ENCODE measurements at places on chromosomes 13 and 19. TPM values are rescaled to one million over a fixed set of nuclear protein-coding genes. Genes with fewer than 3 reads are reported as not detected.

AMER2 gene
- 1.5 TPM for total RNA-seq

DNA sequence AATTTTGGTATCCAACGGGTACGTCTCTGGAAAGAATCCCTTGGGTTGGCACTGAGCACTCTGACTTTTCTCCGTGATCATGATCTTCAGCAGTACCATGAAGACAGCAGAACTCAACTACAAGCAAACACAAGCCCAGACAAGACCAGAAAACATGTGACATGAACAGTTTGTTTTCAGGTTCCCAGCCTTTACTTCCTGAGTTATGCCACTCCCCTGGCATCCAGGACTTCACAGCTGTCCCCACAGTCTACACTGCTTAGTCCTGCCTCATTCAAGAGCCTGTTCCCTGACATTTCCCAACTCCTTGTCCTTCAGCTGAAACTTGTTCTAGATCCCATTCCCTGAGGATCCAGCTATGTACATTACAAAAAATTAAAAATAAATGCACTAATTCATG, 4.9 kb upstream of the N4BP2L1 start:
- H3K36me3 ChIP-seq = peaks cover 4% of the 10 kb centered on the region
- peaks cover 15% of the 10 kb centered on the region for H3K4me1 ChIP-seq
- peak overlapping the region; percentile 45 for H3K27ac ChIP-seq
- DNase-seq = no peak

- H3K27ac ChIP-seq = no peak overlapping the region
- H3K4me1 ChIP-seq = no peaks in the 10 kb centered on the region
- H3K36me3 ChIP-seq = no peaks in the 10 kb centered on the region
Measured at GRCh38 chr13:30429721-30430694, 7.7 kb downstream of the UBE2L5 start.

DNA sequence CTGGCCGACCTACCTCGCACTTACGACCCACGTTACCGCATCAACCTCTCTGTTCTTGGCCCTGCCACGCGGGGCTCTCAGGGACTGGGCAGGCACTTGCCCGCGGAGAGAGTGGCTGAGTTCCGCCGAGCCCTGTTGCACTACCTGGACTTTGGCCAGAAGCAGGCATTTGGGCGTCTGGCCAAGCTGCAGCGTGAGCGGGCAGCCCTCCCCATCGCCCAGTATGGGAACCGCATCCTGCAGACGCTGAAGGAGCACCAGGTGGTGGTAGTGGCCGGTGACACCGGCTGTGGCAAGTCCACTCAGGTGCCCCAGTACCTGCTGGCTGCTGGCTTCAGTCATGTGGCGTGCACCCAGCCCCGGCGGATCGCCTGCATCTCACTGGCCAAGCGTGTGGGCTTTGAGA, 4.2 kb downstream of the DHX34 start:
- H3K27ac ChIP-seq = no peak overlapping the region
- H3K36me3 ChIP-seq = peaks cover 20% of the 10 kb centered on the region
- peaks cover 4% of the 10 kb centered on the region for H3K27me3 ChIP-seq

SRRM5 gene
- total RNA-seq = 0.26 TPM

DNA sequence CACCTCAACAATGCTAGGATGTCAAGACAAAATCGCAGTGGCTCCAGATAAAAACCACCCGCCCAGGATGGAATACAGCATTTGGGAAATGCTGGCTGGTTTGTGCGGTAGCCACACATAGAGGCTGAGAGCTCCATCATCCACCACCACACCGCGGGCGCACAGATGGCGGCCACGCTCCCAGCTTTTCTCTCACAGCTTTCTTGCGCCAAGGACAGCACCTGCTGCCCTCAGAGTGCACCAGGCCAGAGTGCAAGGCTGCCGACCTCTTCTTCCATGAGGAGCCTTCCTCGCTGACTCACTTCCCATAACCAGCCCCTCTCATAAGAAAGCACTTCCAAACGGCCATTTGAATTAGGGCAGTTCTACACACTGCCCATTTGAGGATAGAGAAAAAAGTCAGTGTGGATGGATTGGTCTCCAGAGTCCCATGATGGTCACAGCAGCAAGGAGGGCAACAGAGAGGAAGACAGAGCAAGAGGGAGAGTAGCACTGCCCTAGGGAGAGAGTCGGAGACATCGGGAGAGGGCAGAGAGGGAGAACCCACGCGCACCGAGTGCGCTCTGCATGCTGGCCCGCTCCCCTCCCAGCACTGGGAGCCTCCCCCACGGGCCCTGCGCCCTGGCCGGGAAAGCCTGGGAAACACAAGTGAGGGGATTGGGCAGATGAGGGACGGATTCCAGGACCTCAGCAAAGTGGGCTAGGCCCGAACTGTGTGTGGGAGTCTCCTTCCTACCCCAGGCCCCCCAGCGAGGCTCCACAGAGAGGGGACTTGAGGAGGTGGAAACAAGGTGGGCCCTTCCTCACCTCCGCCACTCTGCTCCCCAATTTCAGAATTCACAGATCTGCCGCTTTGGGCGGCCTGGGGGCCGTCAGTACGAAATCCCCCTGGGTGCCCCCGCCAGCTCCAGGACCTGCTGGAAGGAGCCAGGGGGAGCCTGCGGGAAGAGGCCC, 156.9 kb downstream of the USP12 start:
- no peak for DNase-seq
- H3K27me3 ChIP-seq = no peaks in the 10 kb centered on the region
- H3K36me3 ChIP-seq = no peaks in the 10 kb centered on the region

ALOX5AP gene
- 1.9 TPM for total RNA-seq

GRCh38 chr19:19539698-19540063, 1.6 kb downstream of the CILP2 start:
- peaks cover 18% of the 10 kb centered on the region for H3K27me3 ChIP-seq
- H3K36me3 ChIP-seq = peaks cover 9% of the 10 kb centered on the region
- H3K27ac ChIP-seq = no peak overlapping the region

DNA sequence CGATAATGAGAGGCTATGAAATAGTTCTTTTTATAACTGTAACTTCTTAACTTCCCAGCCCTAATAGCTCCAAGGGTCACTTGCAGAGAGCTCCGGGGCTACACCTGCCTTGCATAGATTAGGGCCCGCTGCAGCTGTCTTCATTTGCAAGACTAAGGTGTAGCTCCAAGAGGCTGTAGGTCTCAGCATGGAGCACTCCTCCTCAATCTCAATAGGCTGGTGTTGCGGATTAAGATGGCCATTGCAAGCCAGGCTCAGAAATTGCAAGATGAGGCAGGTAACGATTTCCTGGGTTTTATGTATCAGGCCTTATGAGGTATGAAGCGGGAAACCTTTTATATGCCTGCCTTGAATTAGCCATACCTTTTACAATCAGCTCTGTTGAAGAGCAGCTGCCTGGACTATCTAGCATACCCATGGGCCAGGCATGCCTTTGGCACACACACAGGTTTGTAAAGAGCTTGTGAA, 185.7 kb downstream of the TM9SF2 start:
- peaks cover 4% of the 10 kb centered on the region for H3K27me3 ChIP-seq
- DNase-seq = peak; percentile 10
- H3K27ac ChIP-seq = peak overlapping the region; percentile 80
- peaks cover 37% of the 10 kb centered on the region for H3K4me1 ChIP-seq
- no peak overlapping the region for H3K4me3 ChIP-seq
- no peaks in the 10 kb centered on the region for H3K36me3 ChIP-seq

- no peaks in the 10 kb centered on the region for H3K27me3 ChIP-seq
- no peak for DNase-seq
- H3K4me3 ChIP-seq = no peak overlapping the region
- H3K36me3 ChIP-seq = peaks cover 9% of the 10 kb centered on the region
Measured at GRCh38 chr19:19043881-19044280, 10.5 kb downstream of the ARMC6 start.

DNA sequence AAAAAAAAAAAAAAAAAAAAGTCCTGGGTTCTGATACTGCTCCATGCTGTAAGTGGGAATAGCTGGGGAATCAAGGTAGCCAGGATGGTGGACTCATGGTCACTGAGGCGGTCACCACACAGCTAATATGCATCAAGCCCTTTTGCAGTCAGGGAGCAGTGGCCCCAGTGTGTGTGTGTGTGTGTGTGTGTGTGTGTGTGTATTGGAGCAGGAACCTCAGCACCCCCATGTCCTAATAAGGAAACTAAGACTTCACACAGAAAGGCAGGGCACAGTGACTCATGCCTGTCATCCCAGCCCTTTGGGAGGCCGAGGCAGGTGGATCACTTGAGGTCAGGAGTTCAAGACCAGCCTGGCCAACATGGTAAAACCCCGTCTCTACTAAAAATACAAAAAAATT, 12.0 kb downstream of the B3GNT3 start:
- H3K27me3 ChIP-seq = peaks cover 6% of the 10 kb centered on the region
- H3K4me3 ChIP-seq = no peak overlapping the region
- DNase-seq = no peak
- no peaks in the 10 kb centered on the region for H3K4me1 ChIP-seq
- H3K36me3 ChIP-seq = no peaks in the 10 kb centered on the region

DNA sequence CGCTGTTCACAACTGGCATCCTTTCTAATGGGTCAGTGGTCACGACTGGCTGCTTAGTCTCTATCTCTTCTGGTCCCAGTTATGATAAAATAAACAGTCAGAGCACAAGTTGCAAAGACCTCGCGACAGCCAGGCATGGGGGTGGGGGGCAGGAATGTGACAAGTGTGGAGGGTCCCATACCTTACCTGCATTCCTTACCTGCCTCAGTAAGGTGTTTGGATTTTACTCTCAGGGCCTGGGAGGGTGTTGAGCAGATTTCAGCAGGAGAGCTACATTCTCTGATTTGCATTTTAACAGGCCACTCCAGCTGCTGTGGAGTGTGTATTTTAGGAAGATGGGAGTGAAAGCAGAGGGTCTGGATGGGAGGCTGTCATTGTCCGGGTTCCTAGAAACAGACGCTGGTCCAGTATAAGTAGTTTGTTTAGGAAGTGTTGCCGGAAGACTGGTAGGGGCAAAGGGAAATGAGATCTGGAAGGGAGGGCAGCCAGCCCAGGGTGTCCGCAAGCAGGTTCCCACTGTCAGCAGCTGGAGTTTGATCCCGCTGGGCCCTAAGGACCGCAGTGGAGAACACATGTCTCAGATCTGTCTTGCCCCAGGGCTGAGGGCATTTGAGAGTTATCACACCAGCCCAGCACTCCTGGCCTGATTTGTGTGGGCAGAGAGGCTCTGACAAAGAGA, 920.0 kb downstream of the UQCRFS1 start:
- peaks cover 9% of the 10 kb centered on the region for H3K27me3 ChIP-seq
- peak overlapping the region; percentile 23 for H3K27ac ChIP-seq
- DNase-seq = peak; percentile 17
- H3K4me3 ChIP-seq = no peak overlapping the region
- H3K4me1 ChIP-seq = peaks cover 10% of the 10 kb centered on the region
- H3K36me3 ChIP-seq = no peaks in the 10 kb centered on the region

ZBTB32 gene
- total RNA-seq = not detected

GRCh38 chr13:110306960-110307766, at the start of the genes COL4A1 and COL4A2:
Gene COL4A1, minus strand, starts transcription at chr13:110307157. Its CDS starts 130 bp downstream, at chr13:110307027.
Gene COL4A2, plus strand, starts transcription at chr13:110307284. Its CDS starts 620 bp downstream, at chr13:110307904.
- peaks cover 75% of the 10 kb centered on the region for H3K4me1 ChIP-seq
- peaks cover 59% of the 10 kb centered on the region for H3K36me3 ChIP-seq
- H3K27me3 ChIP-seq = peaks cover 17% of the 10 kb centered on the region
- peak; percentile 79 for DNase-seq

DNA sequence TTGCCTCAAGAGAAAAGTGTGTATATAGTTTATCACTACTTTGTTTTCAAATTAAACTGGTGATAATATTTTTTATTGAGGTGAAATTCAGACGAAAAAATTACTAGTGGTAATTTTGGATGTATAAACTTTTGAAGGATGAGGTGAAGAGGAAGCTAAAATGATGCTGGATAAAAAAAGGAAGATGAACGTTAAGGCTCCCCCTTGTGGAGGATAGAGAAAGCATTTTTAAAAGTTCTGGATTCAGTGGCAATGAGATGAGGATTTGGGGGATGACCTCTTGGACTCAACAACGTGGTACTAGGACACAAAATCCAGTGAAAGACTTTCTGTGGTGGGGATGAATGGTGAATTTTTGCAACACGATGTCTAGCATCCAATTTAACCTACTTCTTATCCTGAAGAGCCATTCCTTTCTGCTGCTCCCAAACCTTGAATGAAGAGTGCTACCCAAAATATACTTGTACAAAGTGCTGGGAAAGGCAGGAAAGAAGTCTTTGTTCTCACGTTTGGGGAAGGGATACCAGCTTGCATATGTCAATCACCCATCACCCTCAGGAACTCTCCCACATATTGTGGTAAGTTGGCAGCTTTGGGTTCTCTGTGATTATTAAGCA, 7.3 kb upstream of the SIGLEC5 start:
- no peak overlapping the region for H3K4me3 ChIP-seq
- no peaks in the 10 kb centered on the region for H3K27me3 ChIP-seq
- H3K27ac ChIP-seq = no peak overlapping the region
- H3K4me1 ChIP-seq = no peaks in the 10 kb centered on the region

DNA sequence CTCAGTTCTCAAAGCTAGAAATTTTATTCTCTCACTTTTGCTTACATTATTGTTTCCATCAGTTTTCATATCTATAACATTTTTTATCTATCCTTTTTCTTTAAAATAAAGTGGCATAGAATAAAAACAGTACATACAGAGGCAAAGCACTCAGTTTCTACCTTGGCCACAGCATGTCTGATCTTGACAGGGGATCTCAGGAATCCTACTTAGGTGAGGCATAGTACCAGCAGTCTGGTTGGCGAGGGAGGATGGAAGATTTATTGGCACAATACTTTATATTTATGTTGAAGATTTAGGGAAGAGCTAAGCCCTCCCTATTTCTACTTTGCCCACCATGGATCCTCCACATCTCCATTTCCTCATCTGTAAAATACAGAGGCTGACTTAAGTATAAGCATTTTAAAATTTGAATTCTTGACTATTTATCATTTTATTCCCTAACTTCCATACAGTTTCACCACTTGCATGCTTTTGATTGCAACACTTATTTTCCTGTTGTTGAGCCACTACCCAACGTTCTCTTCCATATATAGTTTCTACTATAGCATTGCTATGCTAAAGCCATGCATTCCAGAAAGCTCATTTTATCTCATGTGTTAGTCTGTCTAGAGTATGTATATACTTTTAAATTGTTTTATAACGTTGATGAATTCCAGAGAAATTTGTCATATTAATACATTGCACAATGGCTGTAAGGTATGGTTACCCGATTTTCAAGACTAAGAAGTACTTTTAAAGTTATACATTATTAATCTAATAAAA, 506.7 kb downstream of the KCTD12 start:
- H3K27me3 ChIP-seq = no peaks in the 10 kb centered on the region
- DNase-seq = no peak
- H3K27ac ChIP-seq = no peak overlapping the region

- no peaks in the 10 kb centered on the region for H3K27me3 ChIP-seq
- H3K27ac ChIP-seq = no peak overlapping the region
- no peak for DNase-seq
- no peaks in the 10 kb centered on the region for H3K4me1 ChIP-seq
Measured at GRCh38 chr19:51799034-51799773, 4.2 kb downstream of the FPR3 start.

GRCh38 chr13:32893176-32893575, 123.0 kb upstream of the KL start:
- no peaks in the 10 kb centered on the region for H3K4me1 ChIP-seq
- no peak overlapping the region for H3K27ac ChIP-seq
- no peak for DNase-seq
- no peaks in the 10 kb centered on the region for H3K36me3 ChIP-seq
- H3K27me3 ChIP-seq = peaks cover 4% of the 10 kb centered on the region
- no peak overlapping the region for H3K4me3 ChIP-seq

Data from endothelial cell (in vitro differentiated cells).